ENCODE measurements at places on chromosomes 12 and 14. TPM values are rescaled to one million over a fixed set of nuclear protein-coding genes. Genes with fewer than 3 reads are reported as not detected.

The CACNA1C gene
- polyA plus RNA-seq: 5.9 TPM

The ATP5MC2 gene
- 433 TPM for polyA plus RNA-seq

The INHBE gene
- 10.8 TPM for polyA plus RNA-seq

The PTCSC3 gene
- not detected for polyA plus RNA-seq

The C1QL4 gene
- 0.06 TPM for polyA plus RNA-seq

- no peak for DNase-seq
Measured at GRCh38 chr12:90216815-90217214, 508.2 kb upstream of the ATP2B1 start.

- DNase-seq: peak; percentile 88
Measured at GRCh38 chr12:98503342-98503591, 12.1 kb upstream of the TMPO start.

The SDR9C7 gene
- polyA plus RNA-seq: not detected

DNA sequence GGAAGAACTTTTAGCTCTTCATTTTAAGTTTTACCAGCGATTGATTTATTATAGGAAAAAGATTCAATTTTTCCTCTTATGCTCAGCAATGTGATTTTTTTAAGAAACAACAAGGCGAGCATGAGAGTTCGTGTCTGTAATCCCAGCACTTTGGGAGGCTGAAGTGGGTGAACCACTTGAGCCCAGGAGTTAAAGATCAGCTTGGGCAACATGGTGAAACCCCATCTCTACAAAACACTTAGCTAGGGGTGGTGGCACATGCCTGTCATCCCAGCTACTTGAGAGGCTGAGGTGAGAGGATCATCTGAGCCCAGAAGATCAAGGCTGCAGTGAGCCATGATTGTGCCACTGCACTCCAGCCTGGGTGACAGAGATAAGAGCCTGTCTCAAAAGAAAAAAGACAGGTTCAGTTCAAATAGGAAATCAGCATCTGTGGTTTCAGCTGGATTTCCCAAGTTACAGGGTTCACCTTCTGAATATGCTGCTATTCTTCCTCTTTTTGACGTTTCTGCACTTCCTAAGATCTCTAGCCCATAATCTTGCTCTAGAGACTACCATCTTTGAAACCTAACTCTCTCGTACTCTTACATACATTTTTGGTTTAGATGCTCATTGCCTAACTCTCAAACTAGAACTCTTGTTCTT is 274.7 kb downstream of the SEC23A start:
- no peak for DNase-seq

DNA sequence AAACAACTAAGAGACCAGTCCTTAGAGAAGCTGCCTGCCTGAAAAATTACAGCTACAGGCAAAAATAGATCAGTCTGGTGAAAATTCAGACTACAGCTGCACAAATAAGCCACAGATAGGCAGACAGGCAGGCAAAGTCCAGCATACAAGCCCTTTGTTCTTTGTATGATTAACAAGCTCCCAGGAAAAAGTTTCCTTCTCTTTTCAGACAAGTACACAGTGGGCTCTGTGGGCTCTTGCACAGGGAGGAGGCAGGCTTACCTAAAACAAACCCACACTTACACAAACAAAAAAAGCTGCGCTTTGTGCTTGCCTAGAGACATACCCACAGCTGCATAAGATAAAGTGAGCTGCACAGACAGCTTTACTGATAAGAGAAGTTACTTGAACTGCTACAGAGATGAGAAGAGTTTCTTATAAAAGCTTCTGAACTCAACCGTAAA is 7.7 kb downstream of the OR6C68 start:
- no peak for DNase-seq
